ENCODE measurements at places on chromosomes 1 and 21.

DNA sequence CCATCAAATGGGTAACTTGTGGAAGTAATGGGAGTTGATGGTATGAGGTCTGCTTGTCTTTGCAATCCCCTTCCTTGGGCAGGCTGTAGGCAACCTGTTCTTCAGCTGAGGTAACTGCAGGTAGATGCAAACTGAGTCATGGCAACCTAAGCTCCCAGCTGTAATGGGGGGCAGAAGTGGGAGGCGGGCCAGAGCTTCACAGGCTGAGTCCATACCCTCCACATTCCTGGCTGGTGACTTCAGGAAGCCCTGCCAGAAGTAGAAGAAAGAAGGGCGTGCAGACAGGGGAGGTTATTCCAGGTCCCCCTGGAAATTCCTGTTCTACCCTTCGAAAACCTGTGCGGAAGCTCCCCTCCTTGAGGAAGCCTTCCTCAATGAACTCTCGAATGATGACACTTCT, 44.9 kb downstream of the ARHGEF11 start:
- no peak for DNase-seq

DNA sequence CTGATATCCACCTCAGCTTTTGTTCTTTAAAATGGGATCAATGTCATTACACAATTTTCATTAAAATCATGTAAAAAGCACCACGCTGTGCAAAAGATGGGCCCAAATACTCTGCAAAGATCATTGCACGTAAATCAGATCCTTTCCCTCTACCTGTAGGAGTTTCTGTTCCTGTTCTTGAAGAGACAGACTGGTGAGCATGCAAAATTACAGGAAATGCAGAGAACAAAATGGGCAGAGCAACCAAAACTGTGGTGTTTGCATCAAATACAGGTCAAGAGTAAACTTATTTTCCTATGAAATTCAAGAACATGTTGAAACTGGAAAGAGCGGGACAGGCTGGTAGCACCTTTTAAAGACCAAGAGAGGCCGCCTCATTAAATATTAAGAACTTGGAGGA, 294.9 kb upstream of the ADGRL2 start:
- DNase-seq = no peak

DNA sequence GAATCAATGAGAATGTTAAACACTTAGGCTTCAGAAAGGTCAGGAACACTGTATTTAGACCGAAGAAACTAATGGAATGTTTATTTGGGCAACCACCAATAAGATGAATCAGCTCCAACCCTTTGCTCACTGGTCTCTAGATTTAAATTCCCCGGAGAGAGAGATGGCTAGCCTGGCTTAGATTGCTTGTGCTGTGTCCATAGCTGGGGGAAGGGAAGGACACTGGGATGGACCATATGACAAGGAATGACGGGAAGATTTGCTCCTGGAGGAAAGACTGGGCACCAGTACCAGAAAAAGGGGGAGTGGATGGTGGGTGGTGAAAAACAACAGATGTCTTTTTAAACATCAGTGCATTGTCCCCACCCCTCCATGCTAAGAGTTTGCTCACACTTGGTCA, 426.6 kb downstream of the DUSP10 start:
- DNase-seq = no peak

- DNase-seq = no peak
Observed at GRCh38 chr1:61498342-61498741, 226.6 kb downstream of the TM2D1 start.

DNA sequence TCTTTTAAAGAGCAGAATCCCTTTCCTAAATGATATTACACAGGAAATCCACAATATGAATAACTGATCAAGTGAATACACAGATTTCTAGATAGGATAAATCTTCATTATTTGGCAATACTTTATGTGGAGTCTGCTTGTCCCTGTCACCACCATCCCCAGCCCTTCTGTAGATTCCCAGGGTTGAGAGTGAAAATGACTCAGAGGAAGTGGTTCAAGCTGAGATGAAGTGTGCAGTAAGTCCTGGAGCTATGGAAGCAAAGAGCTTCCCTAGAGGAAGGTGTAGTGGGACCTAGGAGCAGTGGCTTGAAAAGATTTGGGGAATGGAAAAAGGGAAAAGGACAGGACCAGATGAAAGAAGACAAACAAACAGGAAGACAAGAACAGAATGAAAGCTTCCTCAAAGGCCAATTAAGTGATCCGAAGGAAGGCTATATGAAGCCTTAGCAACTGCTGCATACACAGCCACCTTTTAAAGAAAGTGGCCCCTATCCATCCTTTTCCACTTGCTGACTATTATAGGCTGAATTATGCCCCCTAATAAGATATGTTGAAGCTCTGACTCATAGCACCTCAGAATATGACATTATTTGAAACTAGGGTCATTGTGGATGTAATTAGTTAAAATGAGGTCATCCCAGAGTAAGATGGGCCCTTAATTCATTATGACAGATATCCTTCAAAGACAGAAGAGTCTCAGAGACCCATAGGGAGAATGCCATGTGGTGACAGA, 96.5 kb upstream of the CAMK1G start:
- peak; percentile 16 for DNase-seq

- DNase-seq = no peak
Observed at GRCh38 chr1:205519541-205520131, 15.2 kb downstream of the CDK18 start.

- DNase-seq = no peak
Observed at GRCh38 chr1:40768146-40768990, 15.2 kb upstream of the KCNQ4 start.

- peak; percentile 83 for DNase-seq
Observed at GRCh38 chr1:24639881-24640280, 3.2 kb upstream of the SRRM1 start.

GRCh38 chr1:47970882-47971281, 26.3 kb downstream of the TRABD2B start:
- DNase-seq = no peak

DNA sequence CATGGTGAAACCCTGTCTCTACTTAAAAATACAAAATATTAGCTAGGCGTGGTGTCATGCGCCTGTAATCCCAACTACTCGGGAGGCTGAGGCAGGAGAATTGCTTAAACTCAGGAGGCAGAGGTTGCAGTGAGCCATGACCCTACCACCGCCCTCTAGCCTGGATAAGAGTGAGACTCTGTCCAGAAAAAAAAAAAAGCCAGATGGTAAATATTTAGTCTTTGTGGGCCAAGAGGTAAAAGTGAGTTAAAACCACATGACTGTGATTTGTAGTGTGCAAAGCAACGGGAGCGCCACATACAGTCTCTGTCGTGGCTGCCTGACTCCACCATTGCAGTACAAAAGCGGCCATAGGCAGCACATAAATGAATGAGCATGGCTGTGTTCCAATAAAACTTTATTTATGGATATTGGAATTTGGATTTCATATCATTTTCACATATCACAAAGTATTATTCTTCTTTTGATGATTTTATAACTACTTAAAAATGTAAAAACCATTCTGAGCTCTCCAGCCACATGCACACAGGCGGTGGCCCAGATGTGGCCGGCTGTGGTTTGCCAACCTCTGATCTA, 51.8 kb upstream of the CASZ1 start:
- no peak for DNase-seq

GRCh38 chr1:185570962-185571361, 163.2 kb upstream of the HMCN1 start:
- DNase-seq = no peak

- DNase-seq = peak; percentile 99
Observed at GRCh38 chr1:1162597-1163537, 10.8 kb upstream of the TTLL10 start.

GRCh38 chr1:29896300-29896699, 660.0 kb downstream of the PTPRU start:
- no peak for DNase-seq

DNA sequence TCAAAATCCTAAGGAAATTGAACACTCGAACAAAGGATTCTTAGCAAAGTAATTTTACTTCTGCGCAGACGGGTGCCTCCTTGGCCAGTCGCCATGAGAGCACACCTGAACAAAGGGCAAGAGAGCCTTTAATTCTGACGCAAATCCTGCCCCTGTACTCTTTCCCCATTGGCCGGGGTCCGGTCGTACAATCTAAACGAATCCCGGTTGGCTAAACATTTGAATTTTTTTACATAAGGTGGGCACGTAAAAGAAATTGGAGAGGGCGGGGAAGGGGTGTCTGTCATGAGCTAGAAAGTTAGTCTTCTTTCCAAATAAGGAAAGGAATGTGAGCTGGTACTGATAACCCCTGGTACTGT, 8.2 kb upstream of the IL22RA1 start:
- peak; percentile 95 for DNase-seq

GRCh38 chr1:54401799-54402198, 4.4 kb downstream of the SSBP3 start:
- DNase-seq = no peak

- DNase-seq = no peak
Observed at GRCh38 chr1:179012038-179012437, 13.7 kb upstream of the FAM20B start.

DNA sequence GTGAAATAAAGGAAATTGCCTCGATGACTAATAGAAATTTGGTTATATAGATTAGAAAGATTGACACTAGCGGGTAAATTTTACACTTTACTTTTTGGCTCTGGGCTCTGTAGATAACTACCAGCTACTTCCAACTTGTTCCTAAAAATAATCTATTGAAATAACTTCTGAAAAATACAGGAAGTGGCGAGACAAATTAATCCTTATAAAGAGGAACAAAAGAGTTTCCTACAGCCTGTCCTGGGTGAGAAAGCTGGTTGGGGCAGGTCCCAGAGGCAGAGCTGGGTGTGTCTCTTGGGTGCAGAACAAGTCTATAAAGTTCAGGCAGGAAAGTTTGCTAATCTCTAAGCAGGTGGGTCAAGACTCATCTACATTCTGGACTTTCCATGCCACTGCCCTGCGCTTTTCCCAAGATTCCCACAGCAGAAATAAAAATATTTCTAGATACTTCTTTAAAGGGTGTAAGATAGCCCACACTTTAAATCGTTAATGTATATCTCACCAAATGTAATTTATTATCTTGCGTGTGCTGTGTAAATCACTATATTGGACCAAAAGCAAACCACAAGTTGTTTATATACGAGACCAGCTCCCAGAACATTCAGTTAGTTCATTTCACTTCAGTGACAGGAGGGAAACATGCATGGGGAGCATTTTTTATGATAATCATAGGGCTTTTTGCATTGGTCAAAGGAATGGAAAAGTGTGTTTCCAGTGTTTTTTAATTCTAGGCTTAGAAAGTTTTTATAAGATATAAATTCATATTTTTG, 70.1 kb upstream of the NRIP1 start:
- no peak for DNase-seq

DNA sequence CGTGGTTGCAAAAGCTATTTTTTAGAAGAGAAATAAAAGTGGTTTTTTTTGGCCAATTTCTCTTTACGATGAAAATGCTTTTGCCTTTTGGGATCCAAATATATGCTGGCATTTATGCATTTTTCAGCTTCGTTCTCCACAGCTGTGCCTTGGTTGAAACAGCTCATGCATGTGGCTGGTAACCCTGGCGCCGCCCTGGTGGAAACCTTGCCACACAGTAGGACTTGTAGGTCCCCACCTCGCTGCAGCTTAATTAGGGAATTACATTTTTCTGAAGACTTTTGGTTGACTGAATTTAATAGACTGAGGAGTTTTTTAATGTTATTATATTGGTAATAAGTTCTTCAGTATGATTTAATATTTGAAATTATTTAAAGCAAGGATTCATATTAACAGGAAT, 12.7 kb upstream of the PCP4 start:
- DNase-seq = peak; percentile 4

- DNase-seq = no peak
Observed at GRCh38 chr1:107328087-107328486, 187.2 kb downstream of the NTNG1 start.

- DNase-seq = peak; percentile 88
Observed at GRCh38 chr1:182446033-182446669, 3.8 kb upstream of the RGSL1 start.

DNA sequence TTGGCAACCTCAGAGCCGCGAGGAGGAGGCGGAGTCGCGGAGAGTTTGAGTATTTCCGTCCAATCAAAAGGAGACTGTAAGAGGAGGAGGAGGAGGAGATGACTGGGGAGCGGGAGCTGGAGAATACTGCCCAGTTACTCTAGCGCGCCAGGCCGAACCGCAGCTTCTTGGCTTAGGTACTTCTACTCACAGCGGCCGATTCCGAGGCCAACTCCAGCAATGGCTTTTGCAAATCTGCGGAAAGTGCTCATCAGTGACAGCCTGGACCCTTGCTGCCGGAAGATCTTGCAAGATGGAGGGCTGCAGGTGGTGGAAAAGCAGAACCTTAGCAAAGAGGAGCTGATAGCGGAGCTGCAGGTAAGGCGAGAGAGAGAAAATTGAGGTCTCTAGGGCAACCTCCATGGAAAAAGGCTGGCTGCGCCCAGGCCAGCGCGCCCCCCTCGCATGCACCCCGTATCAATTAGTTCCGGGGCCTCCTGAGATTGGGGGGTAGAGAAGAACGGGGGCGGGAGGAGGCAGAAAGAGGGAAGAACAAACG, at the start of gene PHGDH:
TSS of gene PHGDH (plus strand) at position 131 of the 538 bp plus-strand sequence. CDS start at position 220, 89 bp downstream.
- DNase-seq = peak; percentile 68

GRCh38 chr1:183577897-183578465, 12.3 kb downstream of the NCF2 start:
- no peak for DNase-seq

DNA sequence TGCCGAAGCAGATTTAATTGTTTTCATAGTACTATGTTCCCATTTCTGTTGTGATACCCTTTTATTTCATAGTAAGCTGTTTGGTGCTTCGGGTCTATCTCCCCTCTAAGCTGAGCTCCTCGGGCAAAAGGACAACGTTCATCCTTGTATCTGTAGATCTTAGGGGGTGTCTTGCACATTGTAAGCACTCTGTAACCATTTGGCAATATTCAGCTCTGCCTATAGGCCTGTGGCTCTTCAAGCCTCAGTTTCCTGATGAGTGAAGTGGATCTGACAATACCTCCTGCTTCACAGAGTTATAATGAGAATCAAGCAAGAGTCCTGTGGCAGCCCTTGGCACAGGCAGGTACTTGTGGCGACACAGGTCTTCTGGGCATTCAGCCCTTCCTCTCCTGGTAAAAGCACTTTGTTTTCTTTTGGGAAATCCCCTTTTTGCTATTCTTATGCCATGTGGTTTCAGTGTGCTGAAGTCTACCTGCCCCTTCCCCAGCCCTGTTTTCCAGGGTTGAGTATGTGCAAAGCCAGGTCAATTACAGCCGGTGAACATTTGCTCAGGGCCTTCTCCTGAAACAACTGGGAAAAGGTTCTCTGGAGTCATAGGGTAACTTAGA, 8.5 kb upstream of the EXO1 start:
- DNase-seq = no peak

DNA sequence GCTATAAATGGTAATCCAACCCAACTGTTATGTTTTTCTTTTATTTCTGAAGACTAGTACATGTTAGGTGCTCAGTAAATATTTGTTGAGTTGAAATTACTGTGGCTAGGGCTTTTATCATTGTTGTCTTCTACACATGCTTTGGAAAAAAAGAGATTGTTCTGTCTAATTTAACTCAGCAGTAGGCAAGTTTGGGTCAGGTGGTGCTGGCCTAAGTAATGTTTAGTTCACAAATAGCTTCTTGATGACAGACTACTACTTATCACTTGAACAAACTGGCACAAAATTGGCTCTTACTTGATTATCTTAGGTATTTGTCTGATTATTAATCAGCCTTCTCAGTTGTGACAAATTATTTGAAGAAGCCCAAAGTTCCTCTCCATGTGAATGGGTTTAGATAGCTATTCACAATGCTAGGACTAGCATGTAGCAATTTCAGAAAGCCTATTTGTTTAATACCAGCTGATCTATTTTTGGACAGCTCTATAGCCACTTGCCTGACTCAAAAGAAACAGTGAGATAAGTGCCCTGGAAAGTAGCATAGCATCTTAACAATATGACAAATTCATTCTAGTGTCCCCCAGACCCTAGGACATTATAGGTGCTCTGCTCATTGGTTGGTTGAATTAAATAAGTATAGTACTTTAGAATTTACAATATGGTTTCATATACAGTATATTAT, 32.6 kb downstream of the TMEM200B start:
- peak; percentile 42 for DNase-seq

Measured in DMS53 (cell line).